ENCODE measurements at places on chromosomes 7 and 10.

DNA sequence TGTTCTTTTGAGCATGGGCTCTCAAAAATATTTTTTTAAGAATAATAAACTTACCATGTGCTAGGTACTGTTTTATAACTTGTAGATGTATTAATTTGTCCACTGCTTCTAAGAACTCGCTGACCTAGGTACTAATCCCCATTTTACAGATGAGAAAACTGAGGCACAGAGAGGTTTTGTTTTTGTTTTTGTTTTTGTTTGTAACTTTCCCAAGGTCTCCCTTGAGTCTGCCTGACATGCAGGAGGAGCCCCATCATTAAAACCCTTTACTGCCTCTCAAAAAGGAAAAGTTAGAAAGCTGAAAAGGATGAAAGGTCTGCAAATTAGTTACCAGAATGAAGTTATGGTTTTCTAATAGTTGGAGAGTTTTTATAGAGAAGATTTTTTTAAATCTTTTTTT lies 38.5 kb upstream of the AGBL3 start:
- no peak for DNase-seq

GRCh38 chr10:35420827-35421552 lies 84.7 kb downstream of the CCNY start:
- no peak for DNase-seq

- no peak for DNase-seq
These were observed 78.6 kb downstream of the MAD1L1 start for GRCh38 chr7:2154121-2154520.

GRCh38 chr7:97179454-97180104 lies 62.1 kb downstream of the SDHAF3 start:
- peak; percentile 66 for DNase-seq

- peak; percentile 32 for DNase-seq
These were observed 36.7 kb downstream of the MTERF1 start for GRCh38 chr7:91843831-91844230.

DNA sequence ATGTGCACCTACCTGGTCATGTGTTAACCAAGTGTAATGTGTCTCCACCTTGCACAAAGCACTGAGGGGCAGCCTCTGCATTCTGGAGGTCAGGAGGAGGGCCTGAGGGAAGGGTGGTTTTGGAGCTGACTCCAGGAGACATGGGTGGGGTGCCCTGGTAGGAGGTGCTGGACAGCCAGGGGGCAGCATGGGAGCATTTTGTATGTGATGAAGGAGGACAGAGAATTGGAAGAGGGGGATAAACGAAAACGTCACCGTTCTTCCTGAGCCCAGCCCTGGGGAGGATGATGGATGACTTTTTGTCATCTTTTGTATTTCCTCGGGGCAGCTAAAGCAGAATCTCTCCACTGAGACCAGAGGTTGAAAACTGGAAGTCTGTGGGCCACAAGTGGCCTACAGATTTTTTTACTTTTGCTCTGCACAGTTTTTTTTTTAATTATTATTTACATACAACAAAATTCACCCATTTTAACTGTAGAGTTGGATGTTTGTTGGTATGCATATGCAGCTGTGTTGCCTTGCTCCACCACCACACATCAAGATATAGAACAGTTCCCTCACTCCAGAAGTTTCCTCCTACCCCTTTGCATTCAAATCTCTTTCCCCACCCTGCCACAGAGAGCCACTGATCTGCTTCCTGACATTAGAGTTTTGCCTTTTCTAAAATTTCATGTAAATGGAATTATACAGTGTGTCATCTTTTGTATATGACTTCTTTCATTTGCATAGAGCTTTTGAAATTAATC lies 242.5 kb downstream of the VTI1A start:
- no peak for DNase-seq

DNA sequence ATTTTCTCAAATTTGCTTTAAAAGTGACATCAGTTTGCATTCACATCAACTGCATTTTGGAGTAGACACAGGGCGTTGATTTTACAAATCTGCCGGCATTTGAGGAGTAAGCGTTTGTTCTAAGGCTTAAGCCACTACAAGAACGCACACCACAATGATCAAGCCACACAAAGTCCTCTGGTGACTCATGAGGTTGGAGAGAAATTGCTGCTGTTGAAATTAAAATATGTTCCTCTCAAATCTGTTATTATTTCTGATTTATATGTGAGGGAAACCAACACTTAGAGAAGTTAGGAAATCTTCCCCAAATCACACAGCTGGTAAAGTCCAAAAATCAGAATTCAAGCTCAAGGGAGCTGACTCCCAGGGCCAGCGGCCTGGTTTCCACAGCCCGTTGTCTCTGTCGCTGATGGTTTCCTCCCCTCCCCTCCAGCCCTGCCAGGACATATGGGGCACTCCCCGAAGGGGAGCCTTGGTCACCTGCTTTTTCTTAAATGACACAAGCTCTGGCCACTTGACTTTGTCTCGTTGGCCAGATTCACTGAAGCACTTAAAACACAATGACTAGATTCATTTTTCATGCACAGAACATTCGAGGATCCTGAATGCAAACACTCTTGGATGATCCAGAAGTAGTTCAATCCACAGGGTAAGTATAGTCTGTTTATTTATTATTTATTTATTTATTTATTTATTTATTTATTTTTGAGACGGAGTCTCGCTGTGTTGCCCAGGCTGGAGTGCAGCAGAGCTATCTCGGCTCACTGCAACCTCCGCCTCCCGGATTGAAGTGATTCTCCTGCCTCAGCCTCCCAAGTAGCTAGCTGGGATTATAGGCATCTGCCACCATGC lies 29.2 kb upstream of the KLF6 start:
- no peak for DNase-seq

DNA sequence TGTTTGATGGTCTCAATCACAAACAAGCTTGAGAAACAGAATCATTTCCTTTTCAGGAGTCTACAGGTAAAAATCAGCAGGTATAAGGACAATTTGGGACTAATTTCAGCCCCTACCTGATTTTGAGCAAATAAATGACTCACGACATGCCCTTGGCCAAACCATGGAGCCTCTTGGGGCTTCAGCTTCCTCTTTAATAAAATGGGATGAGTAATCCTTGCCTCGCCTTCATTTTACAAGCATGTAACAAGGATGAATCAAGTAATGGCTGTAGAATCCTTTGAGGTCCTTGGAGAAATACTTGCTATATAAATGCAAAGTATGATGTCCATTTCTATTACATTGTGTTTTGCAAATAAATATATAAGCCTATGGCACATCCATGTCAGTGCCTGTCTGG lies 212.8 kb upstream of the PODXL start:
- no peak for DNase-seq

GRCh38 chr10:32253276-32253675 lies 93.7 kb downstream of the EPC1 start:
- no peak for DNase-seq

DNA sequence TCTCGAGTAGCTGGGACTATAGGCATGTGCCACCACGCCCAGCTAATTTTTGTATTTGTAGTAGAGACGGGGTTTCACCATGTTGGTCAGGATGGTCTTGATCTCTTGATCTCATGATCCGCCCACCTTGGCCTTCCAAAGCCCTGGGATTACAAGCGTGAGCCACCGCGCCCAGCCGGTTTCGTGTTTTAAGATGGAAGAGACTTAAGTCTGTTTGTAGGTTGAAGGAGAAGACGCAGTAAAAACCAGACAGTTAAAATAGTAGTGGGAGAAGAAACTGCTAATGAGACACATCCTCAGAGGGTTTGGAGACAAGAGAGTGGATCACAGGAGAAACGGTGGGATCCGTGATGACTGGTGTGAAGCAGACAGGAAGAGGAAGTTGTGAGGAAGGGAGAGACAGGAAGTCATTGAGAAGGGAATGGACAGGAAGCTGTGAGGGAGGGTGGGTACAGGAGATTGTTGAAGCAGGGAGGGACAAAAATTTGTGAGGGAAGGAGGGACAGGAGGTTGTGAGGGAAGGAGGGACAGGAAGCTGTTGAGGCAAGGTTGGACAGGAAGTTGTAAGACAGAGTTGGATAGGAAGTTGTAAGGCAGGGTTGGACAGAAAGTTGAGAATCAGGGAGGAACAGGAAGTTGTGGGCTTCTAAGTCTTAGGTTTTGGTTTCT lies 115.5 kb downstream of the WDFY4 start:
- peak; percentile 76 for DNase-seq

GRCh38 chr7:135317676-135318325 lies 84.2 kb downstream of the STRA8 start:
- DNase-seq = no peak

- no peak for DNase-seq
These were observed 12.0 kb upstream of the PRKCQ start for GRCh38 chr10:6592080-6592479.

GRCh38 chr10:120005207-120006201 lies 113.0 kb downstream of the SEC23IP start:
- DNase-seq = no peak

DNA sequence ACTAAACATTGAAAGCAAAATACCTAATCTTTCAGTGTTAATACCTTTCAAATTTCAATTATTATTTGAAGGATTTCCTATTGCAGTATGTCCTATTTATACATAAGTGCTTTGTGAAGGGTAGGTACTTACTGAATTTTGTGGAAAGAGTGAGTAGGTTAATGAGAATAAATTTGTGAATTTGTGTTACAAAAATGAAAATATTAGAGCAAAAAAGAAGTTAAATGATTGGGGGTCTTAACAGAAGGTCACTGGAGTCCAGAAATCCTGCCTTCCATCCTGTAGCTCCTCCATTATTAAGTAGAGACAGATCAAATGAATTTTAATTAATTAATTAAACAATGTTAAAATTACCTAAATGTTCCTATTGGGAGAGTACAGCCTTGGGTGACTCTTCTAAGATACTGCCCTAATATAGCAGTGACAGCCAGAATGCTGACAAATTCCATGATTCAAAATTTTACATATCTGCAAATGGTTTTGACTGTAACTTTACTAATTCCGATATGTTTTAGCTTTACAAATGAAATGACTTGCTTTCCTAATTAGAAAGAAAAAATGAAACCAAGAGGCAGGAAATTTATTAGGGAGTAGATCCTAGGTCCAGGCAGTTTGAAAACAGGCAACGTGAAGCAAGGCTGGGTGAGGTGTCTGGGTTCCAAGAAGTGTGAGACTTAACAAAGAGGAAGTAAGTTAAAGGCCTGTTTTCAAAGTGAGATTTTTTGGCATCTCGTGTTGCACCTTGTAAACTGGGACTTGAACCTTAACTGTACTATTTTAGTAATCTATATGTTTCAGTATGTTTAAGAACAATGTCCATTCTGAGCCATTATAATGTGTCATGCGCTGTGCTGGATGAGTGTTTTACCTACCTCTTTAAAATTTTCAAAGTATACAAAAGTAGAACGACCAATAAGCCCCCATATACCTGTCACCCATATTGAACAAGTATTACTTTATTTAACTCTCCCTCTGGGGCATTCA lies 1.5 kb downstream of the PIK3CG start:
- peak; percentile 66 for DNase-seq

DNA sequence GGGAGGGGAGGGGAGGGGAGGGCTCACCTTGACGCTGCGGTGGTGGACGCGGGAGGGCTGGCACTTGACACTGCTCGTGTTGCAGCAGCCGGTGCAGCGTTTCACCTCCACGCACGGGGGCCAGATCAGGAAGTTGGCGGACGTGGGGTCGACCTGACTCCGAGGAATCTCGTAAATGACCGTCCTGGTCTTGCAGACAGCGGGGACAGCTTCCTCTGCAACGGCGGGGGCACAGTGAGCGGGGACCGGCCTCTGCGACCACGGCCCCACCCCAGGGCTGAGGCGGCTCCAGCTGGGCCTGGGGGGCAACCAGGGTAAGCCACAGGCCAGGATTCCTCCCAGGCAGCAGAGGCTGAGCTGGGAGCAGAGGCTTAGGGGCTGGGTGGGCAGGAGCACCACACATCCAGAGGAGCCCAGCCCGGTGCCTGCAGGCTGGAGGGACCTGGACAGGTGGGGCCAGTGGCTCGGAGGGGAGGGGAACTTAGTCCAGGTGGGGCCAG lies 8.8 kb downstream of the PDGFA start:
- no peak for DNase-seq

- DNase-seq = peak; percentile 46
These were observed 31.9 kb upstream of the GUSB start for GRCh38 chr7:66013938-66014337.

GRCh38 chr10:49071160-49071761 lies 44.1 kb downstream of the VSTM4 start:
- DNase-seq = no peak

- DNase-seq = peak; percentile 73
These were observed 76.5 kb downstream of the AUTS2 start for GRCh38 chr7:69674701-69675182.

DNA sequence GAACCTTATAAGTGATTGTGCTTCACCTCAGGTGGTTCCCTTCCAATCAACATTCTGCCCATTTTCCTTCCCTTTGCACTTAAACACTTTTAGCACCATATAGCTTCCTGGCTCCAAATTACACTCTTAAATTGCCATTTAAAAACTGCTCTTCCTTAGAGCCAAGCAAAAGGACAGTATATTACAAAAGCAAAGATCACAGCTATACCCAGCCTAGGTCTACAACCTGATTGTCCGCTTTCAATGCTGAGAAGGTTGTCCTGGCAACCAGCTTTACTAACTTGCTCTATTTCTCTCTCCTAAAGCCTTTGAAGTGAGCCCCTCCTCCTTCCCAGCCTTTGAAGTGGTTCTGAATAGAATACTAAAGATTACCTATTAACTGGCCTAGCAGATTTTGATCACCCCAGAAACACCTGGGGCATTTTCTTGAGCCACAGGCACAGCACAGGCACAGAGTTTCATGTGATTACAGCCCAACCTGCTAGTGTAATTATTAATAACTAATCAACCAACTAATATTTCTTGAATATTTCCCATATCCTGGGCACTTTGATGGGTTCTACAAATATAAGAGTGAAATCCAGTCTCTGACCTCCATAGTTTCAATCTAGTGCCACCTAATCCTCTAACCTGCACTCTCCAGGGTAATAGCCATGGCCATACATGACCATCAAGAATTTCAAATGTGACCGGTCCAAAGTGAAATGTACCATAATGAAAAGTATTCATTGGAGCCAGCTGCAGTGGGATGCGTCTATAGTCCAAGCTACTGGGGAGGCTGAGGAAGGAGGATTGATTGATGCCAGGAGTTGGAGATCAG lies 63.6 kb upstream of the TRIM24 start:
- DNase-seq = peak; percentile 9

- DNase-seq = no peak
These were observed 11.7 kb upstream of the GPR141 start for GRCh38 chr7:37671876-37672275.

GRCh38 chr10:70503776-70504175 lies 25.2 kb downstream of the PALD1 start:
- DNase-seq = no peak

GRCh38 chr7:117163101-117163500 lies 159.8 kb downstream of the WNT2 start:
- DNase-seq = no peak

All from GM12865 (cell line).